Germinal center (tissue), 1 donor: ENCODE measurements at places on chromosomes 12 and 14.

GRCh38 chr12:64938179-64938578 is 113.7 kb downstream of the TBC1D30 start:
- no peak for DNase-seq

- DNase-seq = no peak
Measured at GRCh38 chr12:116650062-116650461, 87.8 kb downstream of the SPRING1 start.

- no peak for DNase-seq
Measured at GRCh38 chr12:34107016-34107415, 84.7 kb downstream of the ALG10 start.

DNA sequence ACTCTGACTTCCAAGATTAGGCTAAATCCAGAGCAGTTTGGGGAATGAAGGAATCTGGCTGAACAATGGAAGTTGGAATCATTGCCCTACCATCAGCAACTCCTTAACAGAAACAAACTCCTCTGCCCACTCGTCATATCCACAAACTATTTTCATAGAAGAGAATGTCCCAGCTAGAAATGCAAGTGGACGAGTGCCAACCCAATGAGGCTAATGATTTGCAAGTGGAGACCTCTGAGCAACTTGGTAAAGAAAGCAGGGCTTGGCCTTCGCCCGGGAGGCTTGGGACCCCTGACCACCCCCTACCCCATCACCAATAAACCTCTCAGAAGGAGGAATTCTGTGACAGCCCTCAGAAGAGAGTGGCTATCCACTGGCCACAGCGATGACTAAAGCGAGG is 40.0 kb upstream of the DDX11 start:
- no peak for DNase-seq

DNA sequence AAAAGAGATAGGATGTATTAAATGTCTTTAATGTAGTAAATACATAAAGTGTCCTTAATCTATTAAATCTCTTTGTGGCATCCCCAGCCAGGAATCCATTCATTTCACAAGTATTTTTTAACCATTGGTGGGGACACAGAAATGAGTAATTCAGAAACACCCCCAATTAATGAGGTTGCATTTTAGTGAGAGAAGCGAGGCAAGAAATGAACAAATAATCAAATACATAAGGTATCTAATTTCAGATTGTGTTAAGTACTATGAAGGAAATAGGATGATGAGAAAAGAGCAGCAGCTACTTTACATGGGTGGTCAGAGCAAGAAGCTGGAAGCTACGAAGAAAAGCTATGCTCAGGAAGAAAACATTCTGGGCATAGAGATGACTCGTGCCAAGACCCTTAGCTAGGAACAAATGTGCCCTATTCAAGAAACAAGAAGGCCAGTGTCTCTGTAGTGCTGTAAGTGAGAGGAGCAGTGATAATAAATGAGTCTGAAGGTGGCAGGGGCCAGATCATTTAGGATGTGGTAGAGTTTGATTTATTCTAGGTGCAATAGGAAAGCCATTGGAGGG is 60.5 kb upstream of the IGF1 start:
- DNase-seq = no peak

- no peak for DNase-seq
Measured at GRCh38 chr12:12784911-12785814, at the start of gene APOLD1. Gene APOLD1, plus strand, starts transcription at chr12:12785659. Its CDS starts 33 bp downstream, at chr12:12785692.

DNA sequence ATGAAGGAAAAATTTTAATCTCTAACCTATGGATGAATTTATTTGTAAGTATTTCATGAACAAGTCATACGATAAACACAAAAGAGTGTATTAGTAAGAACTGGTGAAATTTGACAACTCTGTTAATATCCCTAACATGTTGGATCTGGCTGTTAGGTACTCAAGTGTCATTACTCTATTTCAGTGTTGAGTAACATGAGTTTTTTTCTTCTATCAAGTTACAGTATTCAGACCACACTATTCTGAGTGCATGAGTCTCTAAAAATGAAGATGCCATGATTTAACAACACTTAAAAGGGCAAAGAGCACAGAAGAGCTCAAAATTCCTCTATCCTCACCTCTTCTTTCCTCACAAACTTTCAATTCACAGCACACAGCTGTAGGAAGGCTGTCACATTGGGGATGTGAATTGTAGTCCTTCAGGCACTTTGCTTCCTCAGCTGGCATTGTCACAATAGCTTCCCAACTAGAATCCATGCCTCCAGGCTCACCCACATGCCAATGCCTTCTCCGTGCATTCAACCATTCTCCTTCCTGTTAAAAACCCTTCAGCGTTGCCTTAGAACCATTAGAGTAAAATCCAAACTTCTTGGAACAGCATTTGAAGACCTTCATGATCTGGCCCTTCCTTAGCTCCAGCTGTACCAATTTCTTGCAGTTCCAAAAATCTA is 73.7 kb upstream of the DBX2 start:
- no peak for DNase-seq

- no peak for DNase-seq
Measured at GRCh38 chr14:96122496-96122895, 82.1 kb upstream of the BDKRB2 start.

DNA sequence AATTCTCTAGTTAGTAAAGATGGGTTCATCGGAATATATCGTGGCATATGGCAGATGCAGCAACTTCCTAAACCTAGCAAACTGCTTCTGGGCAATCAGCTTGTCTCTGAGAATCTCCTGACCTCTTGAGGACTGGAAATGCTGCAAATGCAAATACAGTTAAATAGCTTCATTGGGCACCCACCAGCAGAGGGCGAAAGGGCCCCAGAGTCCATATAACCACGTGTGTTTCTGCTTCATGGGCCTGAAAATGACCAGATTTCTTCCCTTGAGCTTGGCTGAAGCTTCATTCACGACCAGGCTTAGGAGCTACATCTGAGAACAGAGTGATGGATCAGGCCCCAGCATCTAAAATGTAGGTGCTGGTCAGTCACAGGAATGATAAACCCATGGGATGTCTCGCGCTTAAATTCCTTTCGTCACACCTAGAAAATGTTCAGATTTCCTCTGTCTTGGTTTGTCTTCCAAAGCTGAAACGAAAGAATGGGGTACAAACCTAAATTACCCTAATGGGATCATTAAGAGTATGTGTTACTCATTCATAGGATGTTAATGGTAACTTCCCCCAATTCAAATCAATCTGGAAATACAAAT is 1482.5 kb upstream of the TMEM132C start:
- no peak for DNase-seq

GRCh38 chr12:113070117-113070906 is 13.8 kb downstream of the DTX1 start:
- peak; percentile 78 for DNase-seq

DNA sequence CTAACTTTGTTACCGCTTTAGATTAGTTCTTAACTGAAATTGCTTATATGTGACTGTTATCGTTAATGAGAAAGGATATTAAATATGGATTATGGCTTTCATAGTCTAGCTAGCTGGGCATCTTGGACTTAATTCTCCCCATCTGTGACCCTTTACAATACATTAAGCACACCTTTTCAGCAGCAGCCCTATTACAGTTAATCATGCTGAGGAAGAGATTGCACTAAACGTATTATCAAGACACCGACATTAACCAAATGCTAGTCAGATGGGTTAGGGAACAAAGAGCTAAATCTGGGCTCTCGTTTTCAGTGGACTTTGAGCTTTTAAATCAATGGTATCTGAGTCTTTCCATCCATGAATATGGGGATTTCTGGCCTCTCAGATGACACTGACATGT is 447.5 kb upstream of the DCN start:
- no peak for DNase-seq

- no peak for DNase-seq
Measured at GRCh38 chr12:93825931-93826555, 148.9 kb downstream of the CRADD start.

GRCh38 chr14:100393362-100393761 is 70.2 kb downstream of the SLC25A47 start:
- no peak for DNase-seq

DNA sequence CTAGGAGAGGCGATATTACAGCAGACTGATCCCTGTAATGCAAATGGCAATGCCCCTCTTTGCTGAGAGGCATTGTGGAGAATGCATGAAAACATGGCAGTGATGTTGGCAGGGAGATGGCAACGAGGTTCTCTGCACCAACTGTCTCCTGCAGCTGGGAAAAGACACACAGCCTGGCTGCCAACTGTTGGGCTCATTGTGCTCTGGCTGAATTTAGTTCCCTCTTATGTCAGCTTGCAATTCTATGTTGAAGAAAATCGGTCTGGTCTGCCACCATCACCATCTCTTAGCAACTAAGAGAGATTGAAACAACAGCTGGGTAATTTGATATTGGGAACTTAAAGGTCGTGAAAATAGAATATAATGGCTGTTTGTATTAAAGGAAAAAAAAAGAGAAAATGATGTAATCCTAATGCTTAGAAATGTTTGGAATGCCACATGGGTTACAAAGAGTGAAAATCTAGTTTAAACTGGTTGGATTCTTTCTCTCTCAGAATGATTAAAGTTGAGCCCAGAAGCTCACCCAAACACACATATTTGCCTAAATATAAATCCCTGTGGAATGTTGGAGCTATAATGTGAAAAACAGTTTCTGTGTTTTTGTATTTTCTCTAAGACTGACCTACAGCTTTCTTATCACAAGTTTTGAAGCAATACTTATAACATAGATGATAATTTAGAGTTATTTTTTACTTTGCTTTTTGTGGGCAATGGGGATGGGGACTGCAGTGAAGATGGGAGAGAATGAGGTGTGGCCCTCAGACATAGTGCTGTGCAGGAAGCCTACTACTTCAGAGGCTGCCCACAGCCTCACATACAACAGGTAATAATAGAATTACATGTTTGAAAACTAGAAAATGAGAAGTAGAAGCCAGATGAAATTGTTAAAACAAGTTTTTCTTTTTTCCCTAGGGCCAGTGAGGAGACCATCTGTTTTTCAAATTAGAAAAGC is 143.7 kb downstream of the AKAP6 start:
- no peak for DNase-seq

- no peak for DNase-seq
Measured at GRCh38 chr14:95507701-95508103, 8.7 kb downstream of the SYNE3 start.

DNA sequence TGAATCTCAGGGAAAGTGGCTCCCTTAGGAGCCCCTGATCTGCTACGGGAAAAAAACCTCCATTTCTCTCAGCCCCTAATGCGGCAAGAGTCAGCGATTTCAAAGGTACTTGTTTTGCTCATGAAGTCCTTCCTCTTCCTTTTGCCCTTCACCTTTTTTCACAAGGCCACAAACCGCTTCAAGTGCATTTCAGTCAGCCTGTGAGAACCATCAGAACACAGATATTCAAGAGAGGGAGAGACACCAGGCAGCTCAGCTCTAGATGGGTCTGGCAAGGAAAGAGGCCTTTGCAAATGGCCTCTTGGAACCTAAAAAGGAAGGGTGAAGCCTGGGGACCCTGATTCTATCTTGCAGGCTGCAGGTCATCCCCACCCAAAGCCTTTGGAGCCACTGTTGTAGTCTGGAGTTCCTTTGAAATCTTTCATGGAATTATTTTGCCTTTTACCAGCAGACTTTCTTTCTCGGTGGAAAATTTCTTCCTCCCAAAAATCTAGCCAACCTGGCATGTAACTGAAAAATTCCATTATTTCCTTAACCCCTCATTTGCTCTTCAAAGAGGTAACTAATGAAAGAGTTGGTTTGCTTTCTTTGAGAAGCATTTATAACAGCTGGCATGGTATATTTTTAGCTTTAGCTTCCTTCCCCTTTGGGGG is 145.0 kb downstream of the SAMD4A start:
- DNase-seq = peak; percentile 15

- no peak for DNase-seq
Measured at GRCh38 chr12:113244047-113244460, 22.8 kb downstream of the TPCN1 start.

DNA sequence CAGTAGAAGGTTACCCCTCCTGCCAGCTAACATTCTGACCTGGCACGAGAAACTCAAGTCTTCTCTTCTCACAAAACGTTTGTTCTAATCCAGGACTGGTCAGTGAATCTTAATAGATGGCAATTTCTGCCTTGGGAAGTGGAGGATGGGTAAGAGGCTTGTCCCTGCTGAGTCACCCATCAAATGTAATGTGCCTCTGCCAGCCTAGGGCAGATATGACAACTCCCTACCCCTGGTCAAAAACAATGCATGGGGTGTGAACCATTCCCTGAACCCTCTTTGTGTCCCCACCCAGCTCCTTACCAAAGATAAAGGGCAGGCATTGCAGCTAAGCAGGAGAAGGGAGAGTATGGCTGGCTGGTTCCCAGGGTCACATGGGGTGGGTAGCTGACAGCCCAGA is 1052.9 kb downstream of the GALC start:
- DNase-seq = no peak

- DNase-seq = no peak
Measured at GRCh38 chr12:69837191-69837590, 12.2 kb downstream of the MYRFL start.

GRCh38 chr14:99072433-99072832 is 199.6 kb downstream of the BCL11B start:
- DNase-seq = no peak

- DNase-seq = no peak
Measured at GRCh38 chr12:87520968-87521367, 508.2 kb downstream of the C12orf50 start.

DNA sequence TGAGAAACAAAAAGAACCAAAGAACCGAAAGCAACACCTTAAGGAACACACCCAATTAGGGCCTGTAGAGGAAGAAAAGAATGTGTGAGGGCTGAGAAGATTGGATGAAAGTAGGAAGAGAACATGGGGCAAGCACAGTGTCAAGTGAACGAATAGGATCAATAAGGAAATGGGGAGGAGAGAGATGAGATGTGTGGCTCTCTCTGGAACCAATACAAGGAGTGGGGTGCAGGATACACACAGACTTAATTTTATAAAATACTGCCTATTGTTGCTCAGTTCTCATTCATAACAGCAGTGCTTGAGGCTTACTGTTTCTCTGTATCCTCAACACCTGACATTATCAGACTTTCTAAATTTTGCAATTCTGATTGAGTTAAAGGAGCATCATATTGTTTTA is 93.3 kb downstream of the MYRFL start:
- DNase-seq = no peak
